ENCODE measurements at places on chromosomes 13 and 19.
A peak's percentile ranks its signal among the peaks of the same experiment; 100 is the strongest.

GRCh38 chr19:50204811-50205675 is 1.6 kb downstream of the MYH14 start:
- no peaks in the 10 kb centered on the region for H3K36me3 ChIP-seq
- peaks cover 36% of the 10 kb centered on the region for H3K4me1 ChIP-seq
- H3K27me3 ChIP-seq = peaks cover 37% of the 10 kb centered on the region
- H3K27ac ChIP-seq = peak overlapping the region; percentile 71
- no peak overlapping the region for H3K4me3 ChIP-seq
- DNase-seq = peak; percentile 38

DNA sequence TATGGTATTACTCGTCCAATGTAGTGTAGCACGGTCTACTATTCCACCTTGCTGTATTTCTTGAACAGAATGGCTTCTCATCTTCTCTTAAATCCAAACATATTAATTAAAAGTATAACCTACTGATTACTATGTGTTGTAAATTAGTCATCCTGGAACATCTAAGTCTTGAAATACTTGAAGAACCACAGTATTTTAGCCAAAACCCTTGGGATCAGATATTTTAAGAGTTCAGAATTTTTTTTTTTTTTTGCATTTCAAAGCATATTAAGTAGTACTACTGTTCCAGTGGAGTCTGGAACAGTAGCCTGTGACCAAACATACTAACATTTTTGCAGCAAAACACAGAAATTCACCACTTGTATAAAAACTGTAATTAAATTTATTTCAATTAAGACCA is 30.1 kb downstream of the ZC3H13 start:
- no peak overlapping the region for H3K4me3 ChIP-seq
- no peaks in the 10 kb centered on the region for H3K27me3 ChIP-seq
- no peak overlapping the region for H3K27ac ChIP-seq
- peaks cover 8% of the 10 kb centered on the region for H3K36me3 ChIP-seq

DNA sequence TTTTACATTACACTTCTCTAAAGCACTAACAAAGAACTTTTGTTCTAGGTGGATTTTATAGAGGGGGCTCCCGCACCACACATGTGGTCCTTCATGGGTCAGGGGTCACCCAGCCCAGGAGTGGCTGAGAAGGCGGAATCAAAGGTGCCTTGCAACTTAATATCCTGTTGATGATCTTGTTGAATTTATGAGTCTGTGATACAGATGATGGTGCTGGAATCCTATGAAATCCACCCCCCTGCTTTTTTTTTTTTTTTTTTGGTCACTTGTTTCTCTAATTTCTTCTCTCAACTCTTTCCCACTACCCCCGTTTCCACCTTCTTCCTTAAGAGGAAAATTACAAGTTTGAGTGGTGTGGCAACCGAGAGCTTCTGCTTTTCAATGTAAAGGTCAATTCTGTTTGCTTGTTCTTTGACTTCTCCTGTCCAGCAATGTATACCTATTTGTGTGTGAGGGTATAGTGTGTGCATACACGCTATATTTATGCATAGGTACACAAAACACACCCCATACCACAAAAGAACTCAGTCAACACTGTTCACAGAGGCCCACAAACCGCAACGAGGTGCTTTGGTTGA is 4.2 kb upstream of the ZIC2 start:
- peaks cover 26% of the 10 kb centered on the region for H3K4me1 ChIP-seq
- H3K27ac ChIP-seq = no peak overlapping the region
- no peak overlapping the region for H3K4me3 ChIP-seq
- no peaks in the 10 kb centered on the region for H3K36me3 ChIP-seq
- DNase-seq = no peak

DNA sequence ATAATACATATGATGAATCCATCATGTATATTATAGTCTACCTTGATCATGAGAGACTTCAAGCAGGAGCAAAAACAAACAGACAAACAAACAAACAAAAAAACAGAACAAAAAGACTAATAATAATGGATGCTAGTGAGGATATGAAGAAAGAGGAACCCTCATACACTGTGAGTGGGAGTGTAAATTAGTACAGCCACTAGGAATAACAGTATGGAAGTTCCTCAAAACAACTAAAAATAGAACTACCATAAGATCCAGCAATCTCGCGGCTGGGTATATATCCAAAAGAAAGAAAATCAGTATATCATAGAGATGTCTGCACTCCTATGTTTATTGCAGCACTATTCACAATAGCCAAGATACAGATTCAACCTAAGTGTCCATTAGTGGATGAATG is 7.0 kb upstream of the DLEU7 start:
- no peaks in the 10 kb centered on the region for H3K36me3 ChIP-seq
- H3K27ac ChIP-seq = no peak overlapping the region
- no peaks in the 10 kb centered on the region for H3K27me3 ChIP-seq
- no peak overlapping the region for H3K4me3 ChIP-seq
- DNase-seq = no peak

- H3K4me3 ChIP-seq = no peak overlapping the region
- H3K27me3 ChIP-seq = no peaks in the 10 kb centered on the region
- H3K4me1 ChIP-seq = no peaks in the 10 kb centered on the region
- H3K36me3 ChIP-seq = no peaks in the 10 kb centered on the region
- H3K27ac ChIP-seq = no peak overlapping the region
Observed at GRCh38 chr13:91270031-91270430, 77.5 kb upstream of the MIR17HG start.

DNA sequence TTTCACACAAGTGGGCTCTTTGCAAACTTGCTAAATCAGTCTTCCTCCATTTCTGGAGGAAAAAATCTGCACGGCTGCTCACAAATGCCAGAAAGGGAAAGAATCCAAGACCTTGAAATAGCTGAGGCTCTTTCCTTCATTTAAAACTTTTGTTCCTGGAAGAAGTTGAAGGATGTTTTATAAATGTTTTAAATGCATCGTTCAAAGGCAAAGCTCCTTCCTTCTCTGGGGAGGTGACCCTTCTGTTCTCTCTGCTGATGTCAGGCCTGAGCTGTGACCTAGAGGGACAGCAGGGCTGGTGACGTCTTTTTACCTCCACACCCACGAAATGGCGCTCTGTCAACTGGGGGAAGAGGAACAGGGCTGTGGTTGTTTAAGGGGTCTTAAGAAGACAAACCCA is 376.4 kb upstream of the ZNF507 start:
- DNase-seq = peak; percentile 58
- no peak overlapping the region for H3K4me3 ChIP-seq
- H3K27me3 ChIP-seq = no peaks in the 10 kb centered on the region
- no peaks in the 10 kb centered on the region for H3K36me3 ChIP-seq

- peaks cover 7% of the 10 kb centered on the region for H3K4me1 ChIP-seq
- H3K4me3 ChIP-seq = no peak overlapping the region
- no peaks in the 10 kb centered on the region for H3K36me3 ChIP-seq
- H3K27me3 ChIP-seq = peaks cover 24% of the 10 kb centered on the region
Observed at GRCh38 chr13:113915012-113915763, 51.3 kb upstream of the GAS6 start.

DNA sequence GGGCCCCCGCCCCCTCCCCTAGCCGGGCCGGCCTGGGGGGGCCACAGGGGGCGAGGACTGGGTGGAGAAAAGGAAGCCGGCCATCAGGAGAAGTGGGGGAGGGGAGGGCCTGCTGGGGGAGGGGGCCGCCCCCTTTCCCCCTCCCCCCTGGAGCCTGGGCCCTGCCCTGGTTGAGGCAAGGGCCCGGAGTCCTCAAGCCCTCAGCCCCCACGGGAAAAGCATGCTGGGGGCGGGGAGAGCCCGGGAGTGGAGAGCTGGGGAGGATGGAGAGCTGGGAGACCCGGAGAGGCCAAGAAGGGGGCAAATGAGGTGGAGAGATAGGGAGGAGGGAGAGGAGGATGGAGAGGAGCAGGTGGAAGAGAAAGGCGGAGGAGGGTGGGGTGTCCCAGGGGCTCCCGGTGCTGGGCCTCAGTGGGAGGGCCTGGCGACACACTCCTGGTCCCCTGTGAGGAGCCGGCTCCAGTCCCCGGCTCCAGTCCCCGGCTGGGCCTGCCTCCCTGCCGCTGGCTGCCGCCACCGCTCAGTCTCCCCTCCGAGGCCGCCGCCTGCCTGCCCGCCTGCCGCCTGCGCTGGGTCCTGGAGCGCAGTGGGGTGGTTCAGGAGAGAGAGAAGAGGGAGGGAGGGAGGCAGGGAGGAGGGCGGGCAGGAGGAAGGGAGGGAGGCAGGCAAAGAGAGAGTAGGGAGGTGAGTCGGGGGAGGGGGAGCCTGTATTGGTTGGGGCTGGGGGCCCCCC is at the start of gene GRIK5:
TSS of gene GRIK5 (minus strand) at position 588 of the 733 bp plus-strand sequence. CDS start 4,436 bp downstream, outside the sequence.
- peak; percentile 50 for DNase-seq
- no peaks in the 10 kb centered on the region for H3K36me3 ChIP-seq
- H3K27ac ChIP-seq = no peak within 1 kb of the TSS
- H3K4me3 ChIP-seq = peak within 1 kb of the TSS; percentile 33
- peaks cover 24% of the 10 kb centered on the region for H3K27me3 ChIP-seq

- H3K27ac ChIP-seq = no peak overlapping the region
- no peaks in the 10 kb centered on the region for H3K27me3 ChIP-seq
- H3K4me1 ChIP-seq = no peaks in the 10 kb centered on the region
- H3K4me3 ChIP-seq = no peak overlapping the region
Observed at GRCh38 chr19:44857837-44858236, 11.7 kb downstream of the NECTIN2 start.

- DNase-seq = peak; percentile 40
- peak overlapping the region; percentile 63 for H3K4me3 ChIP-seq
- H3K27me3 ChIP-seq = peaks cover 40% of the 10 kb centered on the region
Observed at GRCh38 chr13:87671753-87672605, 808 bp downstream of the SLITRK5 start.

- peak overlapping the region; percentile 83 for H3K4me3 ChIP-seq
- H3K27me3 ChIP-seq = peaks cover 4% of the 10 kb centered on the region
Observed at GRCh38 chr13:43785261-43785649, 1.5 kb downstream of the ENOX1 start.

DNA sequence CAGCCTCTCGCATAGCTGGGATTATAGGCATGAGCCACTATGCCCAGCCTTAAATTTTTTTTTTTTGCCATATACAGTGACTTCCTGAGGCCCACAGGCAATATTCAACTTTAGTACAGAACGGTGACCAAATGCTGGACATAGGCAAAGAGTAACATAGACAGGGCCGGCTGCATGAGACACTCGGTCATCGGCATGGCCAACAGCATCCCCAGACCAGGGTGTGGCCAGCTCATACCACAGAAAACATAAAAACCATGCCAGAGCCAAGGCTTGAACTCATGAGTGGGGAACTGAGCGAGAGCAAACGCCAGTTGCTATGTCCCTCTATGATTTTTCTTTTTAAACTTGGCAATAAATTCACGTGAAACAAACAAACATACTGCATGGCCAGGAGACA is 17.0 kb downstream of the KANK2 start:
- peaks cover 13% of the 10 kb centered on the region for H3K4me1 ChIP-seq
- H3K4me3 ChIP-seq = no peak overlapping the region
- DNase-seq = no peak
- no peaks in the 10 kb centered on the region for H3K27me3 ChIP-seq

GRCh38 chr19:46785980-46786235 is 2.5 kb downstream of the SLC1A5 start:
- H3K27ac ChIP-seq = peak overlapping the region; percentile 97
- peaks cover 30% of the 10 kb centered on the region for H3K36me3 ChIP-seq
- H3K4me1 ChIP-seq = peaks cover 45% of the 10 kb centered on the region
- H3K27me3 ChIP-seq = no peaks in the 10 kb centered on the region

DNA sequence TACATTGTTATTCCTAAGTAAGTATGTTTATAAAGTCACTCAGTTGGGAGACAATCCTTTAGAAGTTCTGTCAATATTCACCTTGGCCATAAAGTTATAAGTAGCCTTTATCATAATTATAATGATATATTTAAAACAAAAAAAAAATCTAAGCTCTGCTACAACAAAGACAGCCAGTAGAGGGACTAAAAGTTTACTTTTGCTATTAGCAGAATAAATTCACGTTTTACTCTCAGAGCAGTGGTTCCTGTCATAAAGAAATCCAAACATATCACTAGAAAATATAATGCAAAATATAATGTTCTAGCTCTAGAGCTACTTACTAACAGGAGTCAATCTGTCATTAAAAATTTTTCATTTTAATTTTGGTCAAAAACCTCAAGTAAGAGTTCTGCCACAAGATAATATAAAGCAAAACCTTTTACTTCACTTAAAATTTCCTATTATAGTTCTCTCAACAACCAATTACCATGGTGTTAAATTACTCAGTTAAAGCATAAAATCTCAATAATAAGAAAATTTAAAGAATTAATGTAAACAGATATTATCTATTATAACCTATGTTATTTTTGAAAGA is 17.7 kb downstream of the INTS6 start:
- peak; percentile 26 for DNase-seq
- H3K36me3 ChIP-seq = no peaks in the 10 kb centered on the region
- H3K27me3 ChIP-seq = no peaks in the 10 kb centered on the region
- H3K4me3 ChIP-seq = no peak overlapping the region

DNA sequence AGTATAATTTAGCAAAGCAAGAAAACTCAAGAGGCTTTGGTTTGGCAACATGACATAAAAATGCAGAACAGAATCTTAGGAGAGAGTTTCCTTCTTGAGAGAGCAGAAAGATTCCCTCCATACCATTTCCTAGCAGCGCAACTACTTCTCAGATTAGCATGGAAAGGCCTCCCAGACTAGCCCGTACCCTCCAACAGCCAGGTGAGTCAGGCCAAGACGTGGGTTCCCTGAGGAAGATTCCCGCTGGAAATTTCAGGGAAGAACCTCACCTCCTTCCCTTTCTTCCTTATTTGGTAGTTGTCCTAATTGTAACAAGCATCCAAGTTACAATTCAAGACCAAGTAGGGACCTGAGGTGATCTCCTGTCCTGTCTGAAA is 12.3 kb downstream of the COL4A2 start:
- peaks cover 28% of the 10 kb centered on the region for H3K36me3 ChIP-seq
- peak overlapping the region; percentile 40 for H3K27ac ChIP-seq
- H3K27me3 ChIP-seq = no peaks in the 10 kb centered on the region
- peaks cover 47% of the 10 kb centered on the region for H3K4me1 ChIP-seq
- DNase-seq = no peak
- H3K4me3 ChIP-seq = no peak overlapping the region

DNA sequence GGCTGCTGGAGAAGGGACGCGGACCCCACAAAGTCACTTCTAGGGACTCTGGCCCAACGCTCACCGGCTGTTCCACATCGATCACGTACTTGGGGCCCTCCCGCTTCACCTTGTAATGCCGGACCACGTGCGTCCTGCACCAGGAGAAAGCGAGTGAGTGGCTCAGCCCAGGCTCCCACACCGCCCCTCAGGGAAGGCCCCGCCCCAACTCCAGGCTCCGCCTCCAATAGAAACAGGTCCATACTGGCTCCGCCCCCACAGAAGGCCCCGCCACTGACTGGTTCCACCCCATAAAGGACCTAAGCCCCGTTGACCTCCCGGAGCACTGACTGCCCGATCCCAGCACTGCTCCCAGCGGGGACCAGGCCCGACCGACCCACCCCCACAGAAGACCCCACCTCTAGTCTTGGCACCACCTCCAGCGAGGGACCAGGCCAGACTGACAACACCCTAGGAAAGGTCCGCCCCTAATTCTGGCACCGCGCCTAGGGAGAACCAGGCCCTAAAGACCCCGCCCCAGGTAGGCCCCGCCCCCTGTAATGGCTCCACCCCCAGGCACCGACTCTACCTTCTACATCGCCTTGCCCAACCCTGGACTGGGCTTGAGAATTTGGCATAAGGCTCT is 11.3 kb downstream of the STAP2 start:
- H3K27ac ChIP-seq = no peak overlapping the region
- H3K4me1 ChIP-seq = peaks cover 26% of the 10 kb centered on the region
- H3K27me3 ChIP-seq = peaks cover 13% of the 10 kb centered on the region
- peak; percentile 62 for DNase-seq
